ENCODE measurements at places on chromosomes 6 and 20.

GRCh38 chr6:42338744-42339222 is 112.9 kb downstream of the TRERF1 start:
- DNase-seq, result no peak

- DNase-seq, result no peak
Observed at GRCh38 chr6:17360564-17360963, 32.8 kb upstream of the CAP2 start.

DNA sequence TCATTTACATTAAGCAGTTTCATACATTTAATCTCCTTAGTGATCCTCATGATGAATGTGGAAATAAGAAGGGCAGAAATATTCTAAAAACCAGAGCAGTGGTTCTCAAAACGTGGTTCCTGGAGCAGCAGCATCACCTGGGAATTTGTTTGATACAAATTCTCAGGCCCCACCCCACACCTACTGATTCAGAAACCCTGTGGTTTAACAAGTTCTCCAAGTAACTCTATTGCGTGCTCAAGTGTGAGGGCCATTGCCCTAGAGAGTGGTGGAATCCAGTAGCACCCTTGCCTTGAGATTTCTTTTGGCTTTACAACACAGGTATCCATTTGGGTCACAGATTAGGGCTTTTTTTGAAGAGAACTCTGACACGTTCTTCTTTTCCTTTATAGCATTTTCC is 354.6 kb upstream of the FLRT3 start:
- DNase-seq, result no peak

- DNase-seq, result no peak
Observed at GRCh38 chr20:63080411-63080810, 73.6 kb upstream of the BHLHE23 start.
